NCI-H1105 (cell line): ENCODE measurements at places on chromosomes 1 and 21.

- no peak for DNase-seq
Observed at GRCh38 chr1:54278941-54279422, 79.0 kb downstream of the MRPL37 start.

DNA sequence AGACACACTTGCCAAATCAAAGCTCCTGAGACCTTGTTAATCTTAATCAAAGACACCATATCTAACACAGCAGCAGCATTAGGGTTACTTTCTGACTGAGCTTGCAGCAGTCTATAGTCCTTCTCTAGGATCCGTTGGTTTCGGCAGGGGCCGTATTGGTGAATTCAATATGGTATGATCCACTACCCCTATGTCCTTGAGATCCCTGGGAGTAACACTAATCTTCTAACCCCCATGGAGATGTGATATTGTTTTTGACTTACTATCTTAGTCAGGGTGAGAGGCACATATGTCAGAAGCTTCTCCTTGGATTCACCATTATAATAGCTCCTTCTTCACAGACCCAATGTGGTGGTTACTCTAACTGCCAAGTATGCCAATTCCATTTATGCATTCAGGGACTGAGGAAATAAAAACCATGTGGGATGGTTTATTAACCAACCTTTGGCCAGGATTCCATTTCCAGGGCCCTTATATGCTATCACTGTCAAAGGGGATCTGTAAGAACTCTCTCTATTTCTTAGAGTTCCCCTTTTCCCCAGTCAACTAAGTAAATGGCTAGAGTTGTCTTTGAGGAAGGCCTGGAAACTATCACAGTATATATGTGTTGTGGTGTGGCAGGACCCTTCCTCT is 673.6 kb upstream of the USP24 start:
- no peak for DNase-seq

DNA sequence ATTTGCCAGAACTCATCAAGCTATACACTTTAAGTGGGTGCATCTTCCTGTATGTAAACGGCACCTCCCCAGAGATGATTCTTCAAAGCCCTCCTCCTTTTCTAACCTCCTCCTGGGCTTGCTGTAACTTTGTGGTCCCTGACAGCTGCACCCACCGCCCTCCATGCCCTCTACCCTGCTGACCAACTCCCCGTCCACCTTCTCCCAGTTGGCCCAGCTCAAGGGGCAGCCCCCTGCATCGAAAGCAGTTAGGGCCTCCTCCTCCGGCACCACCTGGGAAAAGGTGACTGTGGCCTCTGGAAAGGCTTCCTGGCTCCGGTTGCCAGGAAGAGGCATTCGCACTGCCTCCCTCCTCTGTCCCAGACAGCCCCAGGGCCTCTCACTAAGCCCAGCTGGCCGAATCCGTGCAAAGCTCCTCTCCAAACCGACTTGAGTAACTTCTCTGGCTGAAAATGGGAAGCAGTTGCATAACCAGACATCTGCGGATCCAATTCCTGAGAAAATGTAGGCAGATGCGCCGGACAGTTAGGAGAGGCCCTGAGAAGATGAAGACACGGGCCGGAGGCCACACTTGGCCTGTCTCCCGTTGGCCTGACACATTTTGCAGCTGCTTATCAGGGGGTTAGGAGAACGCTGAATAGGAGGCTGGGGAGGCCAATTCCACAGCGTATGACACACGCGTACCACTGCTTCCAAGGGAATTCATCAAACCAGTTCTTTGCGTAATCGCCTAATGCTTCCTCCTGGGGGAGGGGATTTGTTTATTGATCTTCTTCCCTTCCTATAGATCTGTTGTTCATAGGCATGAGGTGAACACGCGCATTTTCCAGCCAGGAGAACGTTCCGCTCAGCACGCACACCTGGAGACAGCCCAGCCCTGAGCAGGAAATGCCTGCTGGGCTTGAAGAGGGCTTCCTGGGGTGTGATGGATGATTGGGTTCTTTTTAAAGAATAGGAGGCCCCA is 48.7 kb upstream of the COL6A2 start:
- no peak for DNase-seq

GRCh38 chr21:41966041-41966833 is 12.4 kb upstream of the C2CD2 start:
- DNase-seq: no peak

- DNase-seq: no peak
Observed at GRCh38 chr1:213330281-213330680, 279.2 kb downstream of the RPS6KC1 start.

GRCh38 chr1:42777852-42778251 is 6.9 kb upstream of the TMEM269 start:
- DNase-seq: no peak

DNA sequence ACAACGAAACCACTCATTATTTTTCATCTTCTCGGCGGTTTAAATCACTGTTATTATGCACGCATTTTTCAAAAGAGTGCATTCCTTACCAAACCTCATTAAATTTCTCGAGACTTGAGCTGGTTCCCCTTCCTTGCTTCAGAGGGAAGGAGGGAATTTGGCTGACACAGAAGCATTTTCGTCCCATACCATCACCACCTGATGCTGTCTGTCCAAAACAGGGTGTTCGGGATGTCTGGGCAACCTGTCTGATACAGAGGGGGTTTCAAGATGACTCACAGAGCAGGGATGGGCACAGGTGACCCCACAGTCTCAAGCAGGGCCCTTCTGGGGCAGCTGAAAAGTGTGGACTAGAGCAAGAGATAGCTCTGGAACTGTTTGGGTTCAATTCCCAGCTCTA is 12.3 kb upstream of the RCC2 start:
- no peak for DNase-seq

- no peak for DNase-seq
Observed at GRCh38 chr21:45632160-45632559, 11.4 kb upstream of the PCBP3 start.

- no peak for DNase-seq
Observed at GRCh38 chr1:226454349-226454748, 46.5 kb upstream of the PARP1 start.

- DNase-seq: no peak
Observed at GRCh38 chr1:147665521-147665920, 4.8 kb downstream of the ACP6 start.

- DNase-seq: peak; percentile 91
Observed at GRCh38 chr1:156500793-156501506, 375 bp upstream of the MEF2D start.

- no peak for DNase-seq
Observed at GRCh38 chr1:56135864-56136147, 443.6 kb downstream of the PLPP3 start.

DNA sequence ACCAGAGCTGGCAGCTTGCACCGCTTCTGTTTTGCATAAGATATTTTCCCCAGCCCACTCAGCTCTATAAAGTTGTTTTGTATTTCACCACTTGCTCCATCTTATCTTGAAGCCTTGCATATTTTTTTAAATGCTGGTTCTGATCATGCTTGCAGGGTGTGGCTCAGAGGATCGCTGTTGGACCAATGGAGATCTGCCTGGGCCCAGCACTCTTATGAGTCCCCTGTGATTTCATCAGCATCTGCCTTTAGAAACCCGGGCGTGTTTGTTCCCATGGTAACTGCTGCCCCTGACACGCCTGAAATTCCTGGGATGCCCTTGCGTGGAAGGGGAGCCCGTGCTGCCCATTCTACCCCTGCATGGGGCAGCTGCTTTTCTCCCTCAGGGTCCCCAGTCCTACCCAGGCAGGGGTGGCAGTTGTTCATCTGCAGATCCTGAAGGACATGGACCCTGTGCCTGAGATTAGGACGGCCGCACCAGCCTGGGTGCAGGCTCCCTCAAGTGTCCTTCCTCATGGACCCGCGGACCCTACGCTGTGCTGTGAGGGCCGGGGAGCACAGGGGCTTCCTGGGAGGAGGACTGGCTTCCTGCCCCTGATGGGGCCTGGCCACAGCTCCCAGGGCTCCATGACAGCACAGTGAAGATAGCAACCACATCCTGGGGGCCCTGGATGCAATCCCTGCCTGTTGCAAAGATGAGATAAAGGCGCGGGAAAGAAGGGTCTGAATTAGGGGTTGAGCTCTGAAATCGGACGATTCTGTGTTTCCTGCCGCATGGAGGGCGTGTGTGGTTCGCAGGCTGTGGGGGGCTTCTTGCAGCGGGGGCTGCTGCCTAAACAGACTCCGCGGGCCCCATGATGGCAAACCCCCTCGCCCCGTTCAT is 226.5 kb downstream of the SDCCAG8 start:
- no peak for DNase-seq

- peak; percentile 51 for DNase-seq
Observed at GRCh38 chr1:171251042-171251951, 3.0 kb downstream of the FMO1 start.

- no peak for DNase-seq
Observed at GRCh38 chr1:31427322-31427721, 14.3 kb downstream of the SERINC2 start.

- no peak for DNase-seq
Observed at GRCh38 chr1:2070016-2070415, 19.8 kb downstream of the PRKCZ start.

GRCh38 chr1:240285540-240285939 is 193.9 kb downstream of the FMN2 start:
- DNase-seq: no peak

- DNase-seq: peak; percentile 7
Observed at GRCh38 chr1:73674945-73675561, 522.9 kb downstream of the LRRIQ3 start.

DNA sequence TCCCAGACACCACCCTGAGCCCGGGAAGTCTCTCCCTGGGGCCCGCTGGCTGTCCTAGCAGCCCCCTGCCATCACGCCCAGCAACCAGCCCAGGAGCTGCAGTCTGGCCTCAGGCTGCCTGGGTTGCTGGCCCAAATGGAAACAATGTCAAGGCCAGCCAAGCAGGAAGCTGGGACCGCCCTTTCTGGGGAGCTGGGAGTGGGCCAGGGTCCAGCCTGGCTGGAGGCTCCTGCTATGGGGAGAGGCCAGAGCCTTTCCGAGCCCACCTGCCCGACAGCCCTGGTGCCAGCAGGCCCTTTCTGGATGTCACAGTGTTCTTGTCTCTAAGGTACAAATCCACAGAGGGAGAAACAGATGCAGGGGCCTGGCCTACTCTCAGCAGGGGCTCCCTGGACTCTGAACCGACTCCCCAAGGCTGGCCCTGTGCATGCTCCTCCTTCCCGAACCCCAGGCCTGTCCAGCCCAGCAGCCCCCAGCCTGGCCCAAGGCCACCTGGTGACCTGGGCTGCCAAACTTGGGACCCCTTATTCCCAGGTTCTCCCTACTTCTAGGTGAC is 1.2 kb upstream of the MMEL1 start:
- no peak for DNase-seq

DNA sequence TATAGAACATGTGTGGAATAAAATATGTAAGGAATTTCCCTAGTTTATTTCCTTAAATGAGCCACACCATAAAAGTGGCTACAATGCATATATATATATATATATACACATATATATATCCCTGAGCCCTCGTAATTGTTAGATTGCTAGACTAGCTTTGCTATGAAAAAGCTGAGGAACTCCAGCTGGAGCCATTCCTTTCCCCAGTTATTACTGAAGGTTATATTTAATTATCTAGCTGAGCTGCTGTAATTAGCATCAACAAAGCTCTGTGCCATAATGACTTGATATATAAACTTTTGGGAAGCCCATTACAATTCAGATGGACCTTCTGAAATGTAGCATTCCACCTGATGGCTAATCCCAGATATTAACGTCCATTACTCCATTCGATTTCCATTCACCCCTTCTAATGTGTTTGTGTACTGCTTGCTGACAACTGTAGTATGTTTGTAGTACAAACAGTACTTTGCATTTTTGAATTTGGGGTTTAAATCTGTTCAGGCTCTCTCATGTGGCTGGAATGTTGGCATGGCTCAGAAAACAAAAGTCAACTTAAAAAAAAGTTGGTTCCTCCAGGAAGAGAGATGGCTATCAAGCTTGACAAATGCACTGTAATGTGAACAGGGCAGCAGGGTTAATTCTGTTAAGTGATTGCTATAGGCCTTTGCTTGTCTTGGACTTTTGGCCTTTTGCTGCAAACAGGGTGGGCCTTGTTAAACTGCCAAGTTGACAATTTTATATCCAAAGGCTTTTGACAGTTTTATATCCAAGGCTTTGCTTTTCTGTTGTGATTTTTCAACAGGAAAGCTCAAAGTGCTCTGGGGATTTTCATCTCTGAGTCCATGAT is 170.0 kb downstream of the LTN1 start:
- no peak for DNase-seq

DNA sequence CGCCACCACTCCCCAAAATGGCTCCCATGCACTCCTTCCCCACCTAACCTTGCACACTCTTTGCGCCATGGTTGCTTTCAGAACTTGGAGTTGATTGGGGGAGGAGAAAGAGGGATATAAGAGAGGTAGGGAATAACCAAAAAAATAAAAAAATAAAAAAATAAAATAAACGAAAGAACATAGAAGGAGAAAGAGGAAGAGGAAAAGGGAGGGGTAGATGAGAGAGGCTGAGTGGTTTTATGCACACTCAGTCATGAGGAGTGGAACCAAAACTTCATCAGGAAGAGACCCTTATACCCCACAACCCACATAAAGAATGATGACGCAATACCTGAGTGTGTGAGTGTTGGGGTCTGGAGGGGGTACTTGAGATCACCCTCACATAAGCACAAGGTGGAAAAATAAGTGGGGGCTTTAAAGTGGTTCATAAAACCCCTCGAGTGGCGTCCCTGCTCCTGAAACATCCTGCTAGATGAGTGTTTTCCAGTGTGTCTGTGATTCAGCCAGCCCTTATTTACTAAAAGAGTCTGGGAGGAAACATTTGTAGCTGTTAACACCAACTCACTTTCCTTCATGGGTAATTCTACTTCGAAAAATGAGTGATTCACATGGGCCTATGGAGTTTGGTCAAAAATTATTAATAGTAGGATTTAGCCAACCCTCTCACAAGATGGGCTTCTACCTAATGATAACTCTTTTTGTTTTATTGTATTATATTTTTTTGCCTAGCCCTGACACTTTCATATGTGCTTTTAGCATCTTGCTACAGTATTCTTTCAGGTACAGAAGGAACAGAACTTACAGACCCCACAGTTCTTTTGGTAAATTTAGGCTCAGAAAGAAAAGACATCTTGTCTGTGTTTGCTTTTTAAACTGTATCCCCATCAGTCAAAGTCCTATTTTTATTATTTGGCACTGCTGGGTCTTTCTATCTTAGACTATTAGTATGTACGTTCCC is 5.2 kb downstream of the SLAMF1 start:
- no peak for DNase-seq

GRCh38 chr1:42973286-42973685 is 14.6 kb upstream of the SLC2A1 start:
- no peak for DNase-seq

- no peak for DNase-seq
Observed at GRCh38 chr21:42437786-42438185, 34.1 kb downstream of the UBASH3A start.

DNA sequence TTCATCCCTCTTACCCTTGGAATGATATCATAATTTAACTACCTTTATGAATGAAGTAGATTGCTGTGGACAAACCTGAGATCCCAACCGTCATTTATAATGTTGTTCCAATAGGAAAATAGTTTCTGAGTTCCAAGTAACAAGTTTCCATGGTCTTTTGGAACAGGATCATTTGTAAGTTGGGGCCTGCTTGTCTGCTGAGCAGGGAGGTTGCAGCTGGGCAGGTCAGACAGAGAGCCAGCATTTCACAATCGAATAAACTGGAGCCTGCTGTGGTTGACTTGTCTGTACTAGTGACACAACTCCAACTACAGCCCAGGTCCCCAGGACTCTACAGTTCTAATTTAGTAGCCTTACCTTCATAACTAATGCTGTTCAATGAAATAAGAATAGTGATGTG is 18.6 kb upstream of the RALGPS2 start:
- DNase-seq: no peak

GRCh38 chr1:209302779-209303568 is 280.5 kb upstream of the CAMK1G start:
- DNase-seq: peak; percentile 22
